SK-N-MC (cell line): ENCODE measurements at places on chromosomes 2 and 18.

- DNase-seq = no peak
Observed at GRCh38 chr2:39377226-39377939, 59.7 kb downstream of the MAP4K3 start.

DNA sequence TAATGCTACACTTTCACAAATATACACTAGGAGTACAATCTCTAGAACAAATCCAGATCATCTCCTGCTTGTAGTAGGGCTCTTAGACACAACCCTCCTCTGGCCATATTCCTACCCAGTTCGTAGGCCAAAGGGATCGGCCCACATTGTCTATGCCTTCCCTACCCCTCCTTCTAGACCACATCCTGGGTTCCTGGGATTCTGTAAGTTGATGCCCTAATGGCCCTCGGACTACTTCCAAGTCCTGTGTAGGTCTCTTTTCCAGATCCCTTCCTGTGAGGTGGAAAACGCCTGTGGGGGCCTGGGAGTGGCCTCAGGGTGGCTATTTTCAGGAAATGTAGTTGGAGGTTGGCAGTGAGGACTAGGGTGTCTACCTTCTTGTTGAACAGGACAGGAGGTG, 289.7 kb downstream of the ZNF385B start:
- DNase-seq = no peak

GRCh38 chr18:25423267-25423666, 71.3 kb upstream of the ZNF521 start:
- DNase-seq = no peak

DNA sequence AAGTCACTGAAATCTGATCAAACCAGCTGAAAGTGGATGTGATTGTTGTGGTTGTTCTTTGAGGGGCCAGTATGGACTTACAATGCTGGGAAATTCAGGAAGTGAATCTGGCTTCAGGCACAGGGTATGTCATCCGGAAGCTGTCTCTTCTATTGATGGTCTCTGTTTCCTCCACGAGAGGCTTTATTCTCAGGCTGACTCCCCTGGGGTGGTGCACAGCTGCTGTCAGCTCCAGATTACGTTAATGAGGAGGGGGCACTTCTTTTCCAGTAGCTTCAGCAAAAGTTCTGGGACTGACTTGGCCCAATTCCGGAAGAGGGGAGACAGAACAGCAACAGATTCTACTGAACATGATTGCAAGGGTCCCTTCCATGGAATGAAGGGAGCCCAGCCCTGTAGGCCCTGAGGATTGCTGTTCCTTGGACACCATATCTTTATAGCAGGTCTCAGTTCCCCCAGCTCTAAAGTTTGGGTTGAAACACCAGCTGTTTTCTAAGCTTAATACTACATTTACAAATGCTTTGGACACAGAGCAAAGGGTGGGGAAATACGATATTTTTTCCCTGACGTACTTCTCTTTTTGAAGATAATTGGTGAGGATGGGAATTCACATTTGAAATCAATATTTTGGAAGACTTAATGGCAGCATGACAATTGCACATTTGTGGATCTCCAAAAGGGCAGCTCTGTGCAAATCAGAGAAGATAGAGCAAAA, 400.9 kb downstream of the TSN start:
- no peak for DNase-seq

DNA sequence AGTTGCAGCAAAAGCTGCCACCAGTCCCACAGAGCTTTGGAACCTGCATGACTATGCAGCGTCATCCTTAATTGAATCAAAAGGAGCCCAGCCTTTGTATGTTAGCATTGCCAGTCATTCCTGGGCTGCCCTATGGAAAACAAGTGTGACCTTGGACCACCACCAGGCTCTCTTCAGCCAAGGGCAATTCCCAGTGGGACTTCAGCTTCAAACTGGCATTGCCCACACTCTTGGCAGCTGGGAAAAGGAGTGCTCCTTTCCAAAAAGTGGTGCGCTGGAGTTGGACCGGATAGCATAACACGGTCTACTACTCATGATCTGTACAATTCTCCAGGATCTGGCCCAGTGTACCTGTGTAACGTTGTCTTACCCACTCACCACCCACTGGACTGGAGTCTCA, 259.5 kb downstream of the MREG start:
- DNase-seq = no peak

DNA sequence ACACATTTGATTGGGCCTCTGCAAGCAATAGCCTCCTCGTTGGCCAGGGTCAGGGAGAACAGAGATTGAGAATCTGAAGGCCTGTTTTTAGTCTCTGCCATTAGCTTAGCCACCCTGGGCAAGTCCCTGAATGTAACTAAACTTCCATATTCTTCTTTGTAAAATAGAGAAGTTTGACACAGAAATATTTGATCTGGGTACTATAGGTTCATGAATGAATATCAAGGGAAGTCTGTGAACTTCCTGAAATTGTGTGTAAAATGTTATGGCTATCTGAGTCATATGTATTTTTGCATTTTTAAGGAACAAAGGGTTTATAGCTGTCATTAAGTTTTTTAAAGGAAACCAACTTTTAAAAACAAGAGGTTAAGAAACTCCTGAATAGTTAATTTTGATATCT, 23.2 kb downstream of the RND3 start:
- no peak for DNase-seq

GRCh38 chr2:88400037-88400767, 52.3 kb downstream of the FOXI3 start:
- no peak for DNase-seq

GRCh38 chr18:66461344-66461743, 142.5 kb downstream of the CDH19 start:
- no peak for DNase-seq

DNA sequence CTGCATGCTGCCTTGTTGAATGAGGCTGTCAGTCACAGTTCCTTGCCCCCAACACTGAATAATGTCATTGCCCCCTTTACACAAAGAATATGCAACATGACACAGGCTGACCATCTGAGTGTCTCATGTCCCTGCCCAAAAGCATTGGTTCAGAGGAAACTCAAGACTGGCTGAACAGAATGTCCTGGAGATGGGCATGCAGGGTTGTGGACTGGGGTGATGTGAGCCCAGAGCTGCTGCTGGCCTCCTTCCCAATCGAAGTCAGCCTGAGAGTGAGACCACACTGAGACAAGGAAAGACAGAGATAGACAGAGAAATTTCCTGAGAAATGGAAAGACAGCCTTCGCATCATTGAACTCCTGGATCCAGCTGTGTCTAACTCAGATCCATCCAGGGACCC, 110.1 kb downstream of the PID1 start:
- DNase-seq = no peak

GRCh38 chr2:102024410-102024809, 32.6 kb downstream of the IL1R2 start:
- no peak for DNase-seq

- DNase-seq = no peak
Observed at GRCh38 chr2:65358678-65359400, 73.6 kb downstream of the SPRED2 start.

- DNase-seq = no peak
Observed at GRCh38 chr2:201701646-201702045, 3.2 kb upstream of the MPP4 start.
